H4 (cell line): ENCODE measurements at places on chromosomes 7 and 10. TPM values are rescaled to one million over a fixed set of nuclear protein-coding genes. Genes with fewer than 3 reads are reported as not detected.

The ARHGEF5 gene
- total RNA-seq, result 2.2 and 2.3 TPM in 2 replicates

The STX1A gene
- total RNA-seq, result 3.5 and 12.1 TPM in 2 replicates

GRCh38 chr10:44636625-44637024 is 251.7 kb upstream of the CXCL12 start:
- no peak for DNase-seq

DNA sequence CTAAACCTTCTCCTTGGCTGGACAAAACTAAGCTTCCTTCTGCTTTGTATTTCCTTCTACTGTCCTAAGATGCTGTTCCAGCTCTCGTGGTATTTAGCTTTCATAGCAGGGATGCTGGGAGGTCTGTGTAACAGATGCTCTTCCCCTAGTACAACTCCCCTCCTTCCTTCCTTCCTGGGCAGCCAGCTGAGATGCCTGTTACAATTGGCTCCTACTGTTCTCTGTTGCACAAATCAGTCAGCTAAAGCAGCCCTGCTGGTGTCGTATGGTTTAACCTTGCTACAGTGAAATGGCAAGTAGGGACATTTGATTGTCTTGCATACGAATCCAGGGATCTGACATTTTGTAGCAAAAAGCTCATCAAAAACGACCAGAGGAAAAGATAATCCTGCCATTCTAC is 143.8 kb downstream of the ARHGAP21 start:
- no peak for DNase-seq

The AGBL3 gene
- 1.2 TPM in 1 of 2 replicates, not detected in the other for total RNA-seq

The STRIP2 gene
- total RNA-seq, result 2.2 and 3.7 TPM in 2 replicates

DNA sequence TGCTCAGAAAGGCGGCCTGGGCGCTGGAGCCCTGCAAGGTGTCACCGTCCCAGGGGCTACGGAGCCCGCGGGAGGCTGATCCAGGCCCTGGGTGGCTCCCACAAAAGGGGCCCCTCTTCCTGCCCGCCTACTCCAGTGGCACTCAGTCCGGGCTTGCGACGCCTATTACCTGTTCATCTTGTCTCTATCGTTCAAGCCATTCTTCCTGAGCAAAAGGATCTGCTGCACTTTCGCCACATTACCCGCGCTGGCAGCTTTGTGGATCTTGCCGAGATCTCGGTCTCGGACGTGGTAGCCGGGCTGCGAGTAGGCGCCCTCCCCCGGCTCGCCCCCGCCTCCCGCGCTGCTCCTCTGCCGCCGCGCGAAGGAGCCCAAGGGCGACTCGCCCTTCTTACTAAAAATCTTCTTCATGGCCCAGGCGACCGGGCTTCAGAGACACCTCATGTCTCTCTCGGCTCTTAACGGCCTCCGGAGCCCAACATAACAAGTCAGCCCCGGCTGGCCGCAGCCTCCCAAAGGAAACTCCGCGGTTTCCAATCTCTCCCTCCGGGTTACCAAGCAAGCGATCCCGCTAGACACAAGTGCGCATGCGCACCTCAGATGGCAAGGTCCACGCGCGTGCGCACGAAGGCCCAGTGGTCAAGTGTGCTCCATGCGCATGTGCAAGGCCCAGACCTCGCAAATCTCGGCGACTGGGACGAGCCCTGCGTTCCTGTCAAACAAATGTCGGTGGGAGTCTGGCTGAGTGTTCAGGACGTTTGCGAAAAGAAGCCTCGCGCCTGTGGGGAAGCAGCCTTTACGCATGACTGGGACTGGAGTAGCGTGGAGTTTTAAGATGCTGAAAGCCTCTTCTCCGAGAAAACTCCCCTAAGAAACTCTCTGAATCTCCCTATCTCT is at the start of gene ANKRD26:
Gene ANKRD26 (minus strand): TSS at position 579 of the 897 bp plus-strand sequence. CDS start 168 bp downstream, at position 411.
- DNase-seq, result peak; percentile 94

DNA sequence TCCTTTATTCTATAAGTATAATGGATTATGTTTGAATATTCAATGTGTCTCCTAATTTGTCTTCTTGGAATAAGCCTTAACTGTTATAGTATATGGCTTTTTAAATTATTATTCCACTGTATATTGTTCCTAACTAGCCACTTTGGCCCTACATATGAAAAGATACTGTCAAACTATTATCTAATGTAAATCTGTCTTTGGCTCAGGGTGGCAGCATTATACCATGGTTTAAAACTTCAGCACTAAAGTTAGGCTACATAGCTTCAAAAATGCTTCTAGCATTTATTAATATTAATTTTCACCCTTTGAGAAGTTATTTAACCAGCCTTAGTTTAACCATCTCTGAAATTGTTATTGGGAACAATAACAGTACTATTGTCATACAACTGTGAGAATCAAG is 543.1 kb upstream of the MBL2 start:
- DNase-seq, result no peak

DNA sequence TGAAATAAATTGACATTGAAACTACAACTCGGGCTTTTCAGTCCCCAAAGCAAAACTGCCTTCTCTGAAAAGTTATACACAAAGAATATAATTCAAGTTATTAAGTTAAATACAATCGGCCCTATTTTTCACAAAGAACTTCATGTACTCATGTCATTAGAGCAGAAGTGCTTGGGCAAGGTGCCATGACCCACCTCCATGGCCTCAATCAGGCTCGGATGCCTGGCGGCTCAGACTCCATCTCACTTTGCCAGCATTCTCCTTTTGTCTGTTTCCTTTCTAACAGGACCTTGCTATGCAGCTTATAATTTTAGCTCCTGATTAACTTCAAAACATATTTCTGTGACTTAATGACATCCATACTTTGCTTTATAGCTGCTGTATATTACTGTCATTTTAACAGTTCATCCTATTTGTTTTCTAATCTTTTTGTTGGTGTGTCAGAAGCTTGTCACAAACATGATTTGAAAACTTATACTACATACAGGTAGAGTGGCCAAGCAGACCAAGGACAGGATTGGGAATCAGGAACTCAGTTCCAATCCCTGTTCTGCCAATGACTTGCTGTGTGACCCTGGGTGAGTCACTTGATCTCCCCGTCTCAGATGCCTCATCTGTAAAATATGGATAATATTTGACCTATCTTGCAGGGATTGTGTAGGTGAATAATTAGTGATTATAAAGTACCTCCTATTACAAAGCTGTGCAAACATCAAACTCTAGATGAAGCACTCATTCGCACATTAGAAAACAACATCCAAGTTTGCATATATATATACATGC is 60.8 kb upstream of the ITGA8 start:
- DNase-seq, result no peak

The AKR1C4 gene
- not detected in 2 replicates for total RNA-seq
